ENCODE measurements at places on chromosomes 2 and 18.

DNA sequence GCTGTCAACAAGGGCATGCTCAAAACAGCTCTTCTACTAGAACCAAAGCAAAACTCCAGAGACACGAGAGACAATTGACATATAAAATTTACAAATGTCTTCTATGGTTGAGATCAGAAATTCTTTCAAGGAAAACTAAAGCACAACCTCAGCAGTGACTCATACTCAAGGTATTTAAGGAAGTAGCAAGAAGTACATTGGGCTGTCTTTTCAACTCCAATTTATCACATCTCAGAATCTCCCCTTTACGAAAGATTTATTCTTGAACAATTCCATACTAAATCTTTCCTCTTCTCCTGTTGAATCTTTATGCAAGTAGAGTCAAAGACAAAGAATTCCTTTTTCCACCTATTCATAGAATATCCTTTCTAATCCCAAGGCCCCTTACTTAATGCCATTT lies 324.0 kb downstream of the IRS1 start:
- DNase-seq: no peak

DNA sequence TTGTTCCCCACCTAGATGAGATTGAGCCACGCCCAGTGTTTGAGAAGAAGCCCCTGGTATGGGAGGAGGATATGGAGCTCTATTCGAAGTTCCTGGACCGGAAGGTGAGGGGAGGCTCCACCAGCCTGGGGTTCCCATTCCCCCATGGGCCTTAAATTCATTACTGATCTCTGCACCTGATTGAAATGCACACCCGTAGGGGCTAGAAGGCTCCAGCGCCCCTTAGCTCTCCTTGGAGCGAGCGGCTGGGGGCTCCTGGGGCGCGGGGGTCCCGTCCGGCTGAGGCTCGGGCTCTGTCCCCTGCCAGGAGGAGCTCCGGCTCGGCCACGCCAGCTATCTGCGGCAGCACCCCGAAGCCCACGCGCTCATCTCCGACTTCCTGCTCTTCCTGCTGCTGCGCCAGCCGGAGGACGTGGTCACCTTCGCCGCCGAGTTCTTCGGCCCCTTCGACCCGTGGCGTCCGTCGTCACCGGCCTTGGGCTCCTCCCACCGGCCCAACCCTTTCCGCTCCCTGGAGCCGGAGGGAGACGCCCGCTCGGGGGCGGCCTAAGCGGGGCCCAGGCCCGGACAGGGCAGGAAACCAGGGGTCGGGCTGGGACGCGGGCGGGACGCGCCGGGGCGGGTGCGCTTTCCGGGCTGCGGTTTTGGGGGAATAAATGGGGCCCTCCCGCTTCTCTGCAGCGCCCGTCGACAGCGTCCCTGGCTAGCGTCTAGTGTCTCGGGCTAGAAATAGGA lies 10.9 kb downstream of the CATIP start:
- DNase-seq: peak; percentile 48

DNA sequence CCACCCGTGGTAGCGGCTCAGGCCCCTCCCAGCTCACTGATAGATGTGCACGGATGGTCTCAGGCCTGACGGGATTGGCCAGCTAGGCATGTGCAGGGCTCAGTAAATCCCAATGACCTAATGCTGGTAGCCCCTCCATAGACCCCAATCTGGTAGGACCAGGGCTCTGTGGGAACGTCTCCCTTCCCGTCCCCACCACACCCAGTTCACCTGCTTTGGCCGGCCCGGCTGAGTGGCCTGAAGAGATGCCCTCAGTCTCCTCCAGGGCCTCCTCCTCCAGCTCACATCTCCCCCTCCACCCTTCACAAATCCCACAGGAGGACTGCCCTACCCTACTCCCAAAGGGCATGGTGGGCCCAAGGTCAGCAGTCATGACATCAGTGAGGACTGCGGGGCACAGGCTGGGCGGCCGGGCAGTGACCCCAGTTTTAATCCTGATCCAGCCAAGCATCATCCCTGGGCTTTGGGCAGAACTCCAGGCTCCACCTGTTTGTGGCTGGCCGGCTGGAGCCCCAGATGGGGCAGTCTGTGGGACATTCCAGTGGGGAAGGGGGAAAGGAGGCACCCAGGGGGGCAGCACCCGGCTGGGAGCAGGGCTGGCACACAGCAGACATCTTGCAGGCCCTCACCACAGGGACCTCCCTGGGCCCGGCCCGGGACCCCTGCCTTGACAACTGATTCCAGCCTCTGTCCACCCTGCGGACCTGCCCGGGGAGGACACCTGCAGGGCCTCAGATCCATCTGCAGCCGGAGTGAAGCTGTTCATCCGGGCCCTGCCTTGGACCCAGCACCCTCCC lies 2.3 kb downstream of the KIF1A start:
- no peak for DNase-seq

DNA sequence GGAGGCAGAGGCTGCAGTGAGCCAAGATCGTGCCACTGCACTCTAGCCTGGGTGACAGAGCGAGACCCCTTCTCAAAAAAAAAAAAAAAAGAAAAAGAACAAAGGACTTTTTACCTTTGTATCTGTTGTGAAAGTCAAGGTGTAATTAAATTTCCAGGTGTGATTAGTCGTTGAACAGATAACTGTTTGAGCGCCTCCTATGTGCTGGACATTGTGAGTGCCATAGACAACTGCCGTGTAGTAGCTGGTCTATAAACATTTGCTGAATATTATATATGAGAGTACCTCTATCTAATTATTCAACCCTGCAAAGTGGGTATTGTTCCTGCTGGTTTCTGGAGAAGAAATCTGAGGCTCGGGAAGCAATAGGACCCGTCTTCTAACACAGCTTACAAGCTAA lies 71.8 kb downstream of the ASAP2 start:
- DNase-seq: no peak

GRCh38 chr2:215576572-215576971 lies 140.7 kb upstream of the FN1 start:
- no peak for DNase-seq

GRCh38 chr2:147715807-147716206 lies 129.0 kb upstream of the ACVR2A start:
- DNase-seq: no peak

DNA sequence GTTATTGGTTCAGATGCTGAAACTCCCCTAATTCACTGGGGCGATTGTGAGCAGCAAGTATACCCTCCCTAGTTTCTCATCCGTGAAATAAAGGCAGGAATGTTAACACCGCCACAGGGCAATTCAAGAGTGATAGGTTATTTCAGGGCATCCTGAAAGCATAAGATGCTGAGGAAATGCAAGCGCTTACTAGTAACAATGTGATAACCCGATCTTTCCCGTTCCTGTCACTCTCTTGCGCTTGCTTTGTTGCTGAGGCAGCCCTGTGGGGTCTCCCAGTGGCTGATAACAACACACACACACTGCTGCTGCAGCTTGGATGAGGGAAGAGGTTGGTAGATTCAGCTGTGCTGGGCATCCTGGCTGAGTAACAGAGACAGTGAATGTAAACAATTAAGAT lies 259.3 kb downstream of the AGPS start:
- DNase-seq: no peak

DNA sequence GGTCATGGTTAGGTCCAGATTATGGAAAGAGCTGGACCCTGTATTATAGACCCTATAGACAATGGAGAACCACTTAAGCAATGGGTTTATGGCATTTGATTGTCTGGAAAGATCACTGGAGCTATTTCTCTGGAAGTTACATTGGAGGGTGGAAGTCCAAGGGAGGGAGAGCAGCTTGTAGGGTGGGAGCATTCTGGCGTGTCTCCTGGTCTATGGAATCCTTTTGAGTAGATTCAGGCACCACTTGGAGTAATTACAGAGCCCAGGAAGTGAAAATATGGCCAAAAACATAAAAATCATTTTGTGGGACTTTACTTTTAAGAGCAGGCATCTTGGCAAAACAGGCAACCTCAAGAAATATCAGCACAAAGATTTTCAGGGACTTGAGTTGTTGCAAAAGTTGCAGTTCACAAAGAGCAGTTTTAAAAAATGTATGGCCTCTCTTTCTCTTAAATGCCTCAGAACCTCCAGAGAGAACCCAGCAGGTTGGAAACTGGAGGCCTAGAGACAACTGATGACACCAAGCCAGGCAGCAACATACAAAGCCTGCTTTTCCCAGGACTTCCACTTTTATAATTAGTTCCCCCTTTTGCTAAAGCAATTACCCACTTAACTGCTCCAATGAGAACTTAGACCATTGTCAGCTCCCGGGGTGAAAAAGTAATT lies 331.0 kb downstream of the MYCN start:
- no peak for DNase-seq

DNA sequence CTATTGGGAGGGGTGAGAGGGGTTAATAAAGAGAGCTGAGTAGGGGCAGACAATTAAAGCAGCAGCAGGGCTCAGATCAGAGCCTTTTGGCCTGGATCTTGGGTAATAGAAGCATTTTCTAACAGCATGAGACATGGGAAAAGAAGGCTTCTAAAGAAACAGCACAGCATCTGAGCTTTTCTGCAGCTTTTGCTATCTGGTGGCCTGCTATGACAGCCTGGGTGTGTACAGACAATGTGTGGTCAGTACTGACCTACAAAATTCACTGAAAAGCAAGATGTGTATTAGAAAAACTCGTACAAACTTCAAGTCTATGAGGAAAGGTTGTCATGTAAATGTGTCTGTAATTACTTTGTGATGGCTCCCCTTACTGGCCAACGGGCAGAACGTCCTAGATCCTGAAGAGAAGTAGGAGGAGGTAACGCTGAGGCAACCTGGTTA lies 95.6 kb downstream of the GALNT3 start:
- no peak for DNase-seq

GRCh38 chr2:43218155-43218701 lies 8.2 kb downstream of the ZFP36L2 start:
- DNase-seq: no peak

DNA sequence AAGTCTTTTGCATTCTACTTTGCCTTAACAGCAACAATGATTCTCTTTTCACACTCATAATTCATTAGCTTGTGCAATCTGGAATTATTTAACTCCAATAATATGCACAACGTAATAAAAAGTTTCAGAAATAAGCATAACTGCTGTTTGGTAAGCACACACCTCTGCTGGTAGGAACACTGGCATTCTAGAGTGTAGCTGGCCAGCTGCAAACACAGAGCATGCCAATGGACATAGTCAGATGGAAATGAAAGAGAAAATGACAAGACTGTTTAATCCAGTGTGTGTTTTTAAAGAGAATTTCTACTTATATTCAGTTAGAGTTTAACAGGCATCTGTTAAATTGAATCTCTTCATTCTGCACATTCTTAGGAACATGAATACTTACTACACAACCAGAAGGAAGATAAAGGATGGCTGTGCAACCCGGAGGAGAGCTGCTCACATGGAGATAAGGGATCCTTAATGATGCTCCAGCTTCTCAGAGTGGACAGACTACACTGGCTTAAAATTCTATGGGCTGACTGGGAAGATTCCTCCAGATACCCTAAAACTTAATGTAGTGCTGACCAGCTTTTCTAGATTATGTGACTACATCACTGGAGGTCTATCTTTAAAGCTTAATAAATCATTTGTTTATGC lies 94.6 kb upstream of the CHAC2 start:
- no peak for DNase-seq

DNA sequence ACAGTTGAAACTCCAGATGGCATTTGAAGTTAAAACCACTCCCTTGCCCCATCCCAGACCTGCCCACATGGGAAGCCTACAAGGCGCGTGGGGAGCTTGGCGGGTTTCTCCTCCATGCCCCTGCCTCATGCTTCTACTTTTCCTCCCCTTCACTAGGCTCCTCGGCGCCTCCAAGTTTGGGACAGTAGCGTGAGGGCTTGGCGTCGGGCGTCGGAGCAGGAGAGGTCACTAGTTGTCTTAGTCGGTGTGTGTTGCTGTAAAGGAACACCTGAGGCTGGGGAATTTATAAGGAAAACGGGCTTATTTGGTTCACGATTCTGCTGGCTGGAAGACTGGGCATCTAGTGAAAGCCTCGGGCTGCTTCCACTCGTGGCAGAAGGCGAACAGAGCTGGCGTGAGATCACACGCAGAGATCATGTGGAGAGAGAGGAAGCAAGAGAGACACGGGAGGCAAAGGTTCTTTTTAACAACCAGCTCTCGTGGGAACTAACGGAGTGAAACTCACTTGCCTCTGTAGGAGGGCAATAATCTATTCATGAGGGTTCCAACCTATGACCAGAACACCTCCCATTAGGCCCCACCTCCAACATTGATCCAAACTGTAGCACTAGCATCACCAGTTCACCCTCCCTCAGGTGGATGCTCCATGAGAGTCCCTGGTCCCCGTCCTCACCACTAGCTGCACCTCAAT lies 25.3 kb downstream of the ITM2C start:
- no peak for DNase-seq

GRCh38 chr18:58955738-58956137 lies 91.1 kb downstream of the ZNF532 start:
- no peak for DNase-seq

GRCh38 chr2:47002031-47002430 lies 86.4 kb upstream of the MCFD2 start:
- DNase-seq: no peak

- no peak for DNase-seq
These were observed 17.0 kb upstream of the CYTIP start for GRCh38 chr2:157460897-157461296.

GRCh38 chr18:9934274-9934673 lies 20.5 kb downstream of the VAPA start:
- no peak for DNase-seq

- DNase-seq: no peak
These were observed 113.7 kb downstream of the PRKCE start for GRCh38 chr2:45765007-45765727.

- no peak for DNase-seq
These were observed 1210.4 kb upstream of the ACVR2A start for GRCh38 chr2:146634230-146635097.

- no peak for DNase-seq
These were observed 50.8 kb downstream of the SUMO1 start for GRCh38 chr2:202187570-202187969.

GRCh38 chr2:139600166-139600565 lies 820.0 kb upstream of the NXPH2 start:
- DNase-seq: no peak

DNA sequence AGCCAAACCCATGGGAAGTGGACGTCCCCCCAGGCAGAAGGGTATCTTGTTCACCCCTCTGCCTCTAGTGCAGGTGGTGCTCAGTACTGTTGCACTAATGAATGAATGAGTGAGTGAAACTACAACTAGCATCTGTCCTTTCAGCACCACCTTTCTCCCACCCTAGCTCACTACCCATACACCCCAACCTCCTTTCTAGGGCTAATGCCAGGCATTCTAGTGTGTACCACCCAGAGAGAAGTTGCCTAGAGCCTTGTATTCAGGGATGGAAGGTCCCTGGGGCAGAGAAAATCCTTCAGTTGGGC lies 22.5 kb downstream of the CCT7 start:
- no peak for DNase-seq

Data from T follicular helper cell (primary cell).